Activated CD4-positive, alpha-beta T cell treated with anti-CD3 and anti-CD28 coated beads for 4 hours (primary cell): ENCODE measurements at places on chromosomes 7 and 10.

GRCh38 chr10:28631896-28632583 is 45.3 kb upstream of the BAMBI start:
- no peak for DNase-seq

DNA sequence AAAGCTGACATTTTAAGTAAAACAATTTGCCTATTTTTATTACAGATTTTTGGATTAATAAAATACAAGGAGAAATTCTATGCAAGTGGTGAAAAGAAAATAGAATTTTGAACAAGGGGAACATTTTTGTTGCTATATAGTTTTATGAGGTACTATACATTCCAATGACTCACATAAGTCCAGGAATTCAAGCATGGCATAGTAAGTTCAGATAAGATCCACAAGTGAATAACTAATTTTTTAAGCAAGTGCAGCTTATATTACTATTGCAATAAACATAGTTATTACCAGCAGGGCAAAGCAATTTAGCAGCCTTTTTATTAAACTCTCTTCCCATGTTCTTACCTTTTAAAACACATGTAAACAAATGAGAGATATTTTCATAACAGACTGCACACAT is 1123.5 kb upstream of the LRRN3 start:
- no peak for DNase-seq

DNA sequence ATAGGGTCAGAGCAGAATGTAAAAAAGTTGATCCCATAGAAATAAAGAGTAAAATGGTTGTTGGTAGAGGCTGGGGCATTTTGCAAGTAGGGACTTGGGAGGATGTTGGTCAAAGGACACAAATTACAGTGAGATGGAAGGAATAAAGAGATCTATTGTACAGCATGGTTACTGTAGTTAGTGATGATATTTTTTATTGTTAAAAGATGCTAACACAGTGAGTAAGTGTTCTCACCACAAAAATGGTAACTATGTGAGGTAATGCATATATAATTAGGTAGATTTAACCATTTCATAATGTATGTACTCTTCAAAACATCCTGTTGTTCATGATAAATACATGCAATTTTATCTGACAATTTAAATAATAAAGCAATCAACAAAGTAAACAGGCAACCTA is 280.7 kb upstream of the MAGI2 start:
- no peak for DNase-seq

GRCh38 chr10:71150796-71151195 is 61.6 kb upstream of the UNC5B start:
- DNase-seq: no peak

GRCh38 chr7:101903515-101903868 is 86.1 kb downstream of the CUX1 start:
- DNase-seq: no peak

GRCh38 chr7:7851381-7851780 is 117.2 kb upstream of the GLCCI1 start:
- DNase-seq: no peak

DNA sequence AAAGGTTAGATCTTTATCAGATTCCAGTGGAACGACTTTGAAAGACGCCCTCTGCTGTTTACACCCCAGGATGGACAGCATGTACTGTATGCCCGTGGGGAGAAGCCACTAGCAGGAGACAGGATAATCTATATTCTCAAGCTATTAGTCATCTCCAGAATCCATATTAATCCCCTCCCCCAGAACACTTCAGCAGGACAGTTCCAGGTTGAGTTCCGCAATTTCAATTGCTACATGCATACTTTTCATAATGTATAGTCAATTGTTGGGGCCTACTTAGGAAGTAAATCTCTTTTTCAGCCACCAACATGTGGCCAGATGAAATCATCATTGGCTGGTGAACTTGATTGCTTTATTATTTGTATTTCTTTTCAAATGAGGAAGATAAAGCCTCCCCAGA is 313.1 kb upstream of the SMIM30 start:
- DNase-seq: no peak

DNA sequence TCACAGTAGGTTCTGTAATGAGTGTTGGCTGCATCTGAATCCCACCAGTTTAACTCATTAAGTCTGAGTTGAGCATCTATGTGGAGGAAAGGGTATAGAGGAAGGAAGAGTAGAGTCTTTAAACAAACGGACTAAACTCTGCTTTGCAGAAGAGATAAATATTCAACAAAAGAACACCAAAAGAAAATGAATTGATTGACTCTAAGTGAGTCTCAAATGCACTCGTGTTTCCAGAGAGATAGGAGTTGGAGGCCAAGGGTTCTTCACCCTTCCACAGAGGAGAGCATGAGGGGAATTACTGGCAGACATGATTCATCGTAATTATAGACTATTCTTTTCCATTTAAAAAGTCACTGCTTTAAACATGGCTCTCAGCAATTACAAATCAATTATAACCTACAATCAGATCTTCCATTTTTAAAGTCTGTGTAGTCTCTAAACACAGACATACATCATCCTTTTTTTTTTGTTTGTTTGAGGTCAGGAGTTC is 56.3 kb downstream of the PLPP4 start:
- DNase-seq: no peak

GRCh38 chr10:34908481-34908880 is 93.4 kb upstream of the PARD3 start:
- no peak for DNase-seq

DNA sequence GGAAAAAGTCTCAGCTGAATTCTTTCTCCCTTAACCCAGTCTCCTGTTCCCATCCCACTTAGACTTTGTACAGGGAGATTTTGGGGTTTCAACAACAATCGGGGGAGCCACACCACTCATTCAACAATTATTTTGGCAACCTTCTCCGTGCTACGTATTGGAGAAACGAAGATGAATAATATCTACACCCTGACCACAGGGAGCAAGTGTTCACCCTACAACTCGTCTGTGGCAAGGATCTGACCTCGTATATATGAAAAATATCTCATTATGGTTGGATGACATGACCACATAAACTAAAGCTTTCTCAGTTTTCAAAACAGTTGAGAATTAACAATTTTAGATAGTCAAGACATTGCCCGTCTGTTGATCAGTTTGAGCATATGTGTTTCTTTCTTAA is 302.1 kb downstream of the CACNA2D1 start:
- no peak for DNase-seq

DNA sequence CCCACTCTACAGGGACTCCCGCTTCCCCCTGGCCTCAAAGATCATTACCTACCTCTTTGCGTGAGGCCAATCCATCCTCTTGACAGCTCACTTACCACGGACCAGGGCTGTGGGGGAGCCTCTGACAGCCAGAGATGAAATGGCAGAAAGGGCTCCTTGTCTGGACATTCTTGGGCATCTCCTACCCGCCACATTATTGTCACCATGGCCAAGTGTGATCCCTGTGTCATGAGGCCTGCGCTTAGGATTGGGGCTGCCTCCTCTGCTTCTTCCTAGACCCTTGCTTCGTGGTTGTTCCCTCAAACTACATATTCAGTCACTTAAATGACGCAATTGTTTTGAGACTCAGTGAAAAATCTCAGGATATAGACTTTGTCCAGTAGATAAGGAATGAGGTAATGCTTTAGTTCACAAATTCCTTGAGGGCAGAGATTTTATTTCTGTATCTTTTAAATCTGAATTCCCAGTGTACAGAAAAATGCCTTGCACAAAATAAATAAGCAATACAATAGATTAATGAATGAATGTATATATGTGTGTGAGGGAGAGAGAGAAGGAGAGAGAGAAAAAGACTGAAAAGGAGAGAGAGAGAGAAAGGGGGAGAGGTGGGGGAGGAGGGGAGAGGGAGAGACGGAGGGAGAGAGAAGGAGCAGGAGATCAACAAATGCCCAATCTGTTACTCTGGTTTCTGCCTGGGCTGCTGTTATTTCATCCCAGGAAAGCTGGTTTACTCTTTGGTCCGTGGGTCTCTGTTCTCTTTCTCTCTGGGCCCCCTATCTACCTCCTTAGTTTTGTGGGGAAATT is 159.0 kb downstream of the PLXNA4 start:
- no peak for DNase-seq

GRCh38 chr7:92668564-92668963 is 78.4 kb upstream of the FAM133B start:
- no peak for DNase-seq

DNA sequence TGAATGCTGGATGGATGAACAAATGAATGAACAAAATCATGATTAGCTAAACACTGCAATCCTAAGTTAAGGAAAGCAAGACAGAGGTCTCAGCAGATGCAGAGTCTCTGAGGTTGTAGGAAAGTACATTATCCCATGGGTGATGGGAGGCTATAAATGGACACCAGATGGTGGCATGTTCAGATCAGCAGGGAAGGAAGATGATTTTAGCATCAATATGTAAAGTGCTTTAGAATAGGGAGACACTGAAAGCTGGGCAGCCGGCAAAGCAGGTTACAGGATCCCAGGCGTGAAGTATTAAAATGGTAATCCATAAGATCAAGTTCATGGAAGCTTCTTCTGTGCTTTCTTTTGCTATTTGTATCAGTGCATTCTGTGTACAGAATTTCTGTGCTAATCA is 7.9 kb upstream of the RAPGEF5 start:
- no peak for DNase-seq

- no peak for DNase-seq
Observed at GRCh38 chr7:69868921-69869320, 270.6 kb downstream of the AUTS2 start.

- no peak for DNase-seq
Observed at GRCh38 chr10:119845656-119846055, 27.0 kb downstream of the MCMBP start.

DNA sequence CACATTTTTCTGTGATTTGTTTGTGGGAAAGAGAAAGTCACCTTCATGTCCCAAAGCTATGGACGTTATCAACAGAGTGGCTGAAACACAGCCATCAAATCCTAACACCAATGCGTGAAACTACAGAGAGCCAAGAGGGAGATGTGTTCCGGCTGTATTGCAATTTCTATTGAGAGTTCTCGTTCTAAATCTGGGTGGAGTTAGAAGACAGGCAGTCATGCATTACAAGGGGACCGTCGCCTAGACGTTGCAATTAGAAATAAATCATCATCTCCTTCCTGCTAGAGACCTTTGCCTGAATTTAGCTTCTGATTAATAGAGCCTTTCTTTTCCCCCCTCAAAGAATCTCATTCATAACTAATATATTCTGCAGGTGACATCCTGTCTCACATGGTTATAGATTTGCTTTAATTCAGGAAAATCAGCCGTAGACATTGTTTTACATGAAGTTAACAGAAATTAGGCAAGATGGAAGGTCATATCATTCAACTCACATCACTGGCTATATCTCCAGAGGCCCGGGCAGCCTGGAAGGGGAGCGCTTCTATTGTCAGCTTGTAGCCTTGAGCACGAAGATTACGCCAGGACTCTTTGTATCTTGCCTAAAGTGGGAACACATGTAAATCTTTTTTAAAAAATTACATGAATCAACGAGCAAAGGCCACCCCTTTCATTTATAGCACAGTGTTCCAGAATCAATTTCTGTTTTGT is 52.6 kb downstream of the HABP2 start:
- no peak for DNase-seq

DNA sequence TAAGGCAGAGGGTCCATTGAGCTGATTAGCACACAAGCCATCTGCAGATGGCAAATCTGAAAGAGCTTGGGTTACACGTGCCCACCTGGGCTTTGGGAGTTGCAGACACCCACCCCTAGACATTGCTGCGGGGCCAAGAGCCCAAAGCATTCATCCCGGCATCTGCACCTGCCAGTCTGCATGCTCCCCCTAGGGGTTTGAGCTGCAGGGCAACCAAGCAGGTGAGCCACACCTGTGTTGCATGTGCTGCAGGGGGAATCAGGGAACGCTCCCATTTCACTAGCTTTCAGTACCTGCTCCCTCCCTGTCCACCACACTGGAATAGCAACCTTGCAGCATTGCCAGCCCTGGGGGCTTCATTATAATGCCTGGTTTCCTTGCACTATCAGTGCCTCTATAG is 21.1 kb downstream of the C7orf33 start:
- no peak for DNase-seq

- DNase-seq: no peak
Observed at GRCh38 chr10:60123172-60123571, 216.8 kb upstream of the CCDC6 start.

DNA sequence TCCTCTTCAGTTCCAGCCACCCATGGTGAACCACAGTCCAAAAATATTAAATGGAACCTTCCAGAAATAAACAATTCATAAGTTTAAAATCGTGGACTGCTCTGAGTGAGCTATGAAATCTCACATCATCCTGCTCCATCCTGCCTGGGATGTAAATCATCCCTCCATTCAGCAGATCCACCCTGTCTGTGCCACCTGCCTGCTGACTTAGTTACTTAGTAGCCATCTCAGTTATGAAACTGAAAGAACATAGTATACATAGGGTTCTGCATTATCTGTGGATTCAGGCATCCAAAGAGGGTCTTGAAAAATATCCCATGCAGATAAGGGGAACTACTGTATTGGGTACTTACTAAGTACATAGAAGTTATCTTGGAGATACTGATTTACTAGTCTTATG is 89.0 kb downstream of the ST8SIA6 start:
- DNase-seq: no peak

DNA sequence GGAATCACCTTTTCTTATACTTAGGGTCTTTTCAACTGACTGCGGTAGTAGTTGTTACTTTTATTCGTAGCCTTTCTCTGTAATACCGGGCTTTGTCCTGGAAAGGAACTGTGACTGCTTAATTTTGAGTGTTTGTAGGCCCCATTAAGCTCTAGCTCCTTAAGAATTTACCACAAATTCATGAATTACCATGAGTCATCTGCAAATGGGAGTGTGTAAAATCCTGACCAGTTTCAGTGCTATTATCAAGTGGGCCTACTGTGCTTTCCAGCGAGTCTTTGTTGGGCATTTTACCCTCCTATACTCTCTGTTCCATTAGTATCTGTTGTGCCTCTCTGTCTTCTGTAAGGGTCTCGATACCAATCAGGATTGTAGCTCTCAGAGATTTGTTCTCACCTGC is 49.7 kb downstream of the ZMYND11 start:
- DNase-seq: no peak

GRCh38 chr7:131556909-131557651 is 652 bp upstream of the PODXL start:
- DNase-seq: no peak

DNA sequence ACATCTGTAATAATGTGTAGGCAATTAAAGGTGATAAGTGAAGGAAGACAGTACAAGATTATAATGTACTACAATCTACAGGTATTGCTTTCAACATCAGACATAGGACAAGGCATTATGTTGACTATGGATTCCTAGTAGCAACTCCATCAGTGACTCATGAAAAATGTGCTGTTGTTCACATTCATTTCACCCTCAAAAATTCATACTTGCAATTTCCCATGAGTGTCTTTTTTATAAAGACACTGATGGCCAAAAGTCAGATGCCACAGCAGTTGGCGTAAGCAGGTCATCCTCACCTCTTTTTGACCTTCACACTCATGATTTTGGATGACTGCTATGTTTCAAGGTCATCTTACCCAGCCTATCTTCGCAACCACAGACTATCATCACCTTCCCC is 100.0 kb upstream of the AMPH start:
- DNase-seq: no peak

DNA sequence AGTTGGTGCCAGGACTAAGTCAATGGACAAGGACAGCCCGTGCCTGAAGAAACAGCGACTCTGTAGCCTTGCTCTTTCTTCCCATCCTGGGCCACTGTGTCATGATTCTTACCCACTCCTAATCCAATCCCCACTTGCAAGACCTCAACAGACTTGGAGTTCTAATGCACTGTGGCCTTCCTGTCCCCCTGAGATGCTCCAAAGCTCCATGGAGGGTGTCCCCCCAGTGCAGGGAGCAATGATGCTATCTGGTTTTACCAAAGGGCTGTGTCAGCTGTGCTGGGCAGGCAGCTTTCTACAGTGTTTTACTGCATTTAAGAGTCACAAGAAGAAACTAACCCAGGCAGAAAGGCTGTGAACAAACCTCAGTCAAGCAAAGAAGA is 108.1 kb downstream of the PRKAG2 start:
- no peak for DNase-seq

- DNase-seq: no peak
Observed at GRCh38 chr10:121324678-121325213, 273.5 kb downstream of the FGFR2 start.
